ENCODE measurements at places on chromosomes 7 and 10.

DNA sequence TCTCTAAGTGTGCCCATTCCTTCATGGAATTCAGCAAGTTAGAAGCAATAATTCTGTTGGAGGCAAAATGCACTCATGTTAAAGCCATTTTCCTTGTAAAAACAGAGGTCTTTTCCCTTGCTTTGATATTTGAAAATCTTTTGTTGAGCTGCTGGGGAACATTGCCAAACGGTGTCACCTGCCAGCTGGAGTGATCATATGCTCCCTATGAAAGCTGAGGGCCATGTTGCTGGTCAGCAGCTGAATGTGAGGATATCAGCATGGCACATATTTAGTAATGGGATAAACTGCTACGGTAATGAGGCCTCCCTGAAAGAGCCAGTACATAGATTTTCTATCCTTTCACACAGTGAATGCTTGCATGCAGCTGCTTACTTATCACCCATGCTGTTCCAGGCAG, 224.3 kb downstream of the THSD7A start:
- DNase-seq = no peak

- no peak for DNase-seq
Measured at GRCh38 chr7:99308461-99309074, 17.1 kb upstream of the ARPC1A start.

DNA sequence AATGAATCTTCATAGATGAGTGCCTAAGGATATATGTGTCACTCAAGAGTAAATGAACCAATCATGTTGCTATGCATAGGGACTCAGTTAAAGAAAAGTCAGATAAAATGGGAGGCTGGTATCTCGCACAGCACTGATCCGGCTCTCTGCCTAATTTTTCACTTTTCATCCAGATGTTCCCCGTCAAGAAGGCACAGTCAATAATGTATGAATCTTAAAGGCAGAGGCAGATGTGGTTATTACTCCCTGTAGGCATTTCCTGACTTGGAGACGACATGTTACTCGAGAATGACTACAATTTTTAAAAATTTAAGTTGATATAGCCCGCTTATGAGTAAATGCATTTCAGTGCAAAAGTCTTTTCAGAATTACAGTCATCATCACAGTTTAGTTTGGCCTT, 113.6 kb downstream of the TBXAS1 start:
- DNase-seq = no peak

DNA sequence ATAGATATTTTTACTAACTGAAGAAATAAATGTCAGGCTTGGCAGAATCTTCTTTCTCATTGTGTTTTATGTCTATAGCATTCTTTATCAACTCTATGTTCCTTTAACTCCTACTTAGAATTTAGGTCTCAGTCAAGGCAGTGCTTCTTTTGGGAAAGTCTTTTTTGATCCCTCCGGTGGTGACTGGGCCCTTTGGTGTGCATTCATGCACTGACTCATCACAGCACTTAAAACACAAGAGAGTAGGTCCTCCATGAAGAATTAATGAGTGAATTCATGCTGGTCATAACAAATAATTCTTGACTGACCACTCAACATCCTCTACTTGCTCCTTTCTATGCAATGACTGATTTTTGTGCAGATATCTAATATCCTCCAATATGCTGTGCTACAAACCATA, 458.8 kb upstream of the LRRTM3 start:
- DNase-seq = no peak

- DNase-seq = no peak
Measured at GRCh38 chr10:95650232-95650631, 6.3 kb downstream of the ALDH18A1 start.

GRCh38 chr10:113341138-113341537, 211.7 kb upstream of the HABP2 start:
- no peak for DNase-seq

DNA sequence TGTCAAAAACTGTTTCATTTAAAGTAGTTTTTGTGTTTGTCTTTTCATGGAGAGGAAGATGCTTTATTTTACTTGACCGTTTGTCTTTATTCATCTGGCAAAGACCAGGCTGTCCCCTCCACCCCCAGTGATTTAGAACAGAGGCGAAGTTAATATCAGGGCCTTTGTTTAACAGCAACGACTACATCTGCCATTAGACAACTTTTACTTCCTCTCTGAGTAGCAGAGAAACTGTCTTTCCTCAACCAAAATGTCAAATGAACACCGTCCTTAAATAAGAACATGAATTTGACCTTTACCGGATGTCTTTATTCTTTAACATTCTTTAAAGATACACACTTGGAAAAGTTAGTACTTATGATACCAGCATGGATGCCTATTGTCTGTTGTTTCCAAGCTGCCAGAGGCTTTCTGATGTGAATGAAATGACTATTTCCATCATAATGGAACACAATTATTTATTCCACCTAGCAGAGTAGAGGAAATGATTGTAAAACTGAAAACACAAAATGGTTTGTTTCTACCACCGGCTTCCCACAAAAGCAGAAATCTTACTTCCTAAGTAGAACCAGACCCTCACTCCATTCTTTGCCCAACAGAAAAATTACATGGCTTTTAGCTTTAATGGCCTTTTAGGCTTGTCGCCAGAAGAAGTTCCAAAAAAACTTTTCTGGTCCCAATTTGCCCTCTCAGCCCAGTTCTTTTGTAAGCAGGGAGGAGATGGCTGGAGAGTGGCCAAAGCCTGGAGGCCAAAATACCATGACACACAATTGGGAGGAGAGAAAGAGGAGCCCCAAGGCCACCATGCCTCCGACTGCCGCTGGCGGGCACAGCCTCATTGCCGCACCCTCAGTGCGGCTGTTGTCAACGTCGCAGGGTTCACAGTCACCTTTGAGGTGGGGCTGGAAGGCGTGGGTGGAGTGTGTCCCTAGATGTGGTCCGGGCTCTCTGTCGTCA, 168.5 kb downstream of the TEX36 start:
- no peak for DNase-seq

DNA sequence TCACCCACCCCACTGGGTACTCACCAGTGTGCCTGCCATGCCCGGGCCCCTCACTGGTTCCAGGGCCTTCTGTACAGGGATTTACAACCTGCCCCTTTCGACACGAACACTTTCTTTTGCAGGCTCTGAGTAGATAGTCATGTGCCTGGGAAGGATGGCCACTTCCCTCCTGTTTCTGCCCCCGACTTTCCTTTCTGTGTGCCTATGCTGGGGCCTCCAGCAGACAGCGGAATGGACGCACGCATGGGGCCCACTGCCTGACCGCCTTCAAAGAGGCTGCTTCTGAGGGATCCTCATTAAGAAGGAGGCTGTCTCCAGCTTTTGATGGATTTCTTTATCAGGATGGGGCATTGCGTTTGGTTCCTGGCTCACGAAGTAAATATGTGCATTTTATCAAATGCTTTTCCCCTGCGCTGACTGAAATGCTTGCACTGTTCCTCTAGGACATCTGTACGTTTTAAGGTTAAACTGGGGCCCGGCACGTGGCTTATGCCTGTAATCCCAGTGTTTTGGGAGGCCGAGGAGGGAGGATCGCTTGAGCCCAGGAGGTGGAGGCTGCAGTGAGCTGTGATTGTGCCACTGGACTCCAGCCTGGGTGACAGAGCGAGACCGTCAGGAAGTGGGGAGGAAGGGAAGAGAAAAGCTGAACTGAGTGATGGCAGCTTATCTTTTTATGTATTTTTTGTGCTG, 29.4 kb upstream of the NKX6-2 start:
- no peak for DNase-seq

DNA sequence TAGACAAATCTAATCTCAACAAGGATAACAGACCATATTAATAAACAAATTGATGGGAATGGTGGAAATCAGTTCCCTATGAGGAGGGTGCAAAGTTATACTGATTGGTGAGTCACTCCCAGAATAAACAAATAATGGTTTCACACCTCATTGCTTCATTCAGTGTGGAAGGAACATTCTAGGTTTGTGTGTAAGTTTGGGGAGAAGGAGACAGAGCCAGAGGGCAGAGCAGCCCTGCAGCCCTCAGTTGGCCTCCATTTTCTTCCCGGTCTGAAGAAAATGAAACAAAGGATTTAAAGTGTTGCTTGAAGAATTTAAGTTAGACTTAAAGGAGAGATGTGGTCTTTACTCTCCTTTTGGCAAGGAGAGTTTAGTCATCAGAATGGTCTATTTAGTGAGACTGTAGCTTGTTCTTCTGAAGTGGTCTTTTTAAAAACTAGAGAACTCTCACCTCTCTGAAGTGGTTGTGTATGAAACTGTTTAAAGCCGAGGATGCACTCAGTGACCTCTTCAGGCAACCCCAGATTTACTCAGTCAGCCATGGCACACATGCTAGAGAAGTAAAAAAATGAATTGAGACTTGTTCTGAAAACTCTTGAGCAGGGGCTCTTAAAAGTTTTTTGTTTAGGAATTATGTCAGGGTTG, 27.2 kb downstream of the IKZF1 start:
- DNase-seq = no peak

DNA sequence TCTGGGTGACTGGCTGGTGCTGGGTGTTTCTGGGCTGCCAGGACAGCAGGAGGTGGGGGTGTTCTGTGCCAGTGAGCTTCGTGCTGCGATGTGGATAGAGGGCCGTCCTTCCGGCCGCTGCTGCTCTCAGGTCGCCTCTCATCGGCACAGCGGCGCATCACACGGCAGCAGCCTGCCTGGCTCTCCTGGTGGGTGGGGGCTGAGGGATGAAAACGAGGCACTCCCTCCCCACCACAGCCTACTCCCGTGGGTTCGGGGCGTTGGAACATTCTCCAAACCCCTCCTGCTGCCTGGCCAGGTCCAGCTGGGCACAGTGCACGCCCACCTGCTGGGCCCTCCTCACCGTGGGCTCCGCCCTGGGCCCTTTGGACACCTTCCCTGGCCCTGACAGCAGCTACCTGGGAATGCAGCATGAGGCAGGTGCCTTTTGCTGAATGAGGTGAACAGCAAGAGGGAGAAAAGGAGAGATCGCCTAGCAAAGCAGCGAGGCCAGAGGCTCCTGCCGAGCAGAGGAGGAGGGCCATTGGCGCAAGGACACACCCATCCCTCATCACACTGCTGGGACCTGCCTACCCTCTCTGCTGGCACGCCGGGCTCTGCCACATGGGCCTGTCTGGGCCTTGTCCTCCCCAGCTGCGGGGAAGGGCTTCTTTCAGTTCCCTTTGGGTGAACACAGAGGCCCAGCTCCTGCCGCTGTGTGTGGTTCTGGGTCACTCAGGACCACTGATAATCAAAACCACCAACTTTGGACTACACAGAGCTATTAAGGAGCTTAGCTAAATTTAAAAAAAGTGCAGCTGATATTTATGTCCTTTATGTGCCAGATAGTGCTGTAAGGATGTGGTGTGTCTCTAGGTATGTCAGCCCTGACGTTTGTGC, 33.4 kb downstream of the INPP5A start:
- DNase-seq = no peak

DNA sequence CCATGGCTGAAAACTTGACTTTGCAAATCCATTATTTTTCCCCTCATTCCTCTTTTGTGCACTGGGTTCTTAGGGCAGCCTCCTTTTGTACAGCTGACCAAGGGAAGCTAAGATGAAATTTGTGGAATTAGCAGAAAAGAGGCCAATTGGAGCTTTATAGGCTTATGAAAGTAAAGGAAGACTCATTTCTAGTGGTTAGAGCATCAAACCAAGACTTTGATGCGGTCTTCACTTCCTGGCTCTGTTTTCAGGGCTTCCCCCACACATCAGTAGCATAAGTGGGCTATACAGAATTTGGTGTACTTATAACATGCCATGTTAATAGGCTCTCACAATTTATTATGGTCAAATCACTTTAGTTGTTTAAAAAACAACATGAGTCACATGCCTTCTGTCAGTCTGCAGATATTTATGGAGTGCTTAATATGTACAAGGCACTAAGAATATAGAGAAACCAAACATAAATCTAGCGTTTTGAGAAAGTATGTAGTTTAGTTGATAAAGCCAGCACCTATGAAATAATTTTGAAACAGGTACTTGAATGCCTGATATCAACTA, 5.7 kb downstream of the AUTS2 start:
- DNase-seq = no peak

DNA sequence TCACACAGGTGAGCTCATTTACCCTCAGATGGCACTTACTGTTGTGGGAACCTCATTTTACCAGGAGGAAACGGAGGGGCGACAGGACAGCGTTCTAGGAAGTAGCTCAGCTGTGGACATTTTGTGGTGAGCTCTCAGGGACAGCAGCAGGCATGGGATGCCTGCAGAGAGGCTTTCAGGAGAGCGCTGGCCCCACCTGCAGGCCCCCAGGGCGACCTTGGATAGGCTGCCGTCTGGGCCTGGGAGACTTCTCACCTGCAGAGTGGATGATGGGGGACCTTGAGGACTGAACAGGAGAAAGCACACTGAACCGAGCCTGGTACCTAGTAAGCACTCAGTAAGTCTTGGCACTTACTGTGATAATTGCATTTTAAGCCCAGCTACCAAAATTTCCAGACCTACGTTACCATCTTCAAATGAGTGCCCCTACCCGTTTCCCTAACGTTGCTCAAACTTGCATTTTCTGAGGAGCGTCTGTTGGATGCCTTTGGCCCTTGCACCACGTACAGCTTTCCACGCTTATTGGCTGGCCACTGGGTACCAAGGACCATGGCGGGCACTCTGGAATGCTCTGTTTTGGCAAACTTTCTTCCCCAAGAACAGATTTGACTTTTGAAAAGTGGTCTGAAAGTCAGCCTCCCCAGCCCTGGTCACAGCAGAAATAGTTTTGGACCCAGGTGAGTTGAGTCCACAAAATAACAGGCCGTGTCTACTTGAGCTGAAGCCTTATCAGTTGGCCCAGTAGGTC, 223.4 kb downstream of the EBF3 start:
- DNase-seq = no peak

All from stimulated activated CD4-positive, alpha-beta T cell treated with anti-CD3 and anti-CD28 coated beads, Interleukin-1b, Interleukin-23, amount 100 ng/mL, for 1 hour (primary cell).